ENCODE measurements at places on chromosomes 7 and 10.

- no peak overlapping the region for H3K4me3 ChIP-seq
- no peaks in the 10 kb centered on the region for H3K36me3 ChIP-seq
- DNase-seq: no peak
- H3K4me1 ChIP-seq: no peaks in the 10 kb centered on the region
- H3K27me3 ChIP-seq: no peaks in the 10 kb centered on the region
- H3K27ac ChIP-seq: no peak overlapping the region
Measured at GRCh38 chr10:30963992-30964930, 67.4 kb downstream of the ZNF438 start.

DNA sequence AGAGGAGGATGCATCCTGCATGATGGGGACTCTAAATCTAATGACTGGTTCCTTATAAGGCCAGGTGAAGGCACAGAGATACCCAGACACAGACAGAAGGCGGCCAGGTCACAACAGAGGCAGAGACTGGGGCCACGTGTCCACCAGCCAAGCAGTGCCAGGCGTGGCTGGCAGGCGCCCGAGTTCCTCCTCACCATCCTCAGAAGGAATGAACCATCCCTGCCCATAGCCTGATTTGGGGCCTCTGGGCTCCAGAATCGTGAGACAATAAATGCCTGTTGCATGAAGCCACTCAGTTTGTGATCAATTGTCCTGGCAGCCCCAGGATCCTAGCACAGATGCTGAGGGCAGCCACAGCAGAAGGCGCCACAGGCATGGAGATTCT, 69.0 kb upstream of the TNRC18 start:
- H3K27ac ChIP-seq: no peak overlapping the region
- no peak for DNase-seq
- no peak overlapping the region for H3K4me3 ChIP-seq

DNA sequence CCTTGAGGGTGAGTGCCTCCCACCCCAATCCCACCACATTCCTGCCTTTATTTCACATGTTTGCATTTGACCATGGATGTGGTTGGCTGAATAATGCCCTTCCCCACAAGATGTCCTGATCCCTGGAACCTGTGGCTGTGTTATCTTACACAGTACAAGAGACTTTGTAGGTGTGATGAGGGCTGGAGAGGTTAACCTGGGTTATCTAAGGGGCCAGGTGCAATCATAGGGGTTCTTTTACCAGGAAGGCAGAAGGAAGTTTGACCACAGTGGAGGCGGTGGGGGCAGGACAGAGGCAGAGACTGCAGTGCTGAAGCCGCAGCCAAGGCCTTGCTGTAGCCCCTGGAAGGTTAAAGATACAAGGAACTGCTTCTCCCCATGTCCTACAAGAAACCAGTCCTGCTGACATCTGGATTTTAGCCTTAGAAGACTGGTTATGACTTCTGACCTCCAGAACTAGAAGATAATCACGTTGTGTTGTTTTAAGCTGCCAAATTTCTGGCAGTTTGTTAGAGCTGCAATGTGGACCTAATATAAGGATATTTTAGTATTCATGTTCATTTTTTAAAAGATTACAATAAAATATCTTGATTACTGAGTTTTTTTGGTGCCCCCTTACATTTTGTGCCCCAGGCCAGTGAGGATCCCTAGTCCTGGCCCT, 136.6 kb downstream of the ARHGAP22 start:
- no peaks in the 10 kb centered on the region for H3K4me1 ChIP-seq
- DNase-seq: no peak
- no peak overlapping the region for H3K27ac ChIP-seq
- no peaks in the 10 kb centered on the region for H3K36me3 ChIP-seq

DNA sequence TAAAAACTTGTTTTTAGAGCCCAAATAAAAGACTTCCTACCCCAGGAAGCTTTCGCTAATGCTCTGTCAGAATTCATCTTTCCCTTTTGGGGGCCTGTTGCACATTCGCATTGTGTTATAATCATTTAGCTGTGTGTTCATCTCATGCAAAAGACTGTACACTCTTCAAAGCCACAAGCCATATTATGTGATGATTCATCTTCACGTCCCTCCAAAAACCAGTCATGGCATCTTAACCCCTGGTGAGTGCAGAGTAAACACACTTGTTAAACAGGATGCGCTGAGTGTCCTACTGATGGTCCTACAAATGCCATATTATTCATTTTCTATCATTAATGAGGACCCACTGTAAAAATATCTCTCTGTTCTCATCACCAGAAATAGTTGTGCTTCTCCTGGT, 235.4 kb downstream of the KIAA1217 start:
- H3K4me3 ChIP-seq: no peak overlapping the region
- no peak for DNase-seq
- no peak overlapping the region for H3K27ac ChIP-seq
- H3K4me1 ChIP-seq: peaks cover 14% of the 10 kb centered on the region
- H3K27me3 ChIP-seq: no peaks in the 10 kb centered on the region

DNA sequence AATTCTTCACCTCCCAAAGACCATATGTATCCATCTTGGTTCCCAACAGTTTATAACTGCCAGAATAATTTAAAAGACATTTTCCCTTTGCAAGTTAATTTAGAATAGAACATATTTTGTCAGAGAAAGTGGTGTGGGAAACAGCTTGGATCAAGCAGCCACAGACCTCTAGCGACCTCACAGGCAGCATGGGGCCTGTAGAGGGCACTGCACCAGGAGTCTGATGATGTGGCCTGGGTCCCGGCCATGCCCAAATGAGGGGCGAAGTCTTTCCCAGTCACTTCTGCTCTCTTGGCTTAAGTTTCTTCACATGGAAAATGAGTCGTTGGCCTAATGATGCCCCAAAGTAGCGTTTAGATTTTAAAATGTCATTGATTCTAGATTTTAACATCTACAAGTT, 243.2 kb downstream of the SDK1 start:
- no peak overlapping the region for H3K4me3 ChIP-seq
- H3K27me3 ChIP-seq: no peaks in the 10 kb centered on the region
- no peaks in the 10 kb centered on the region for H3K36me3 ChIP-seq
- no peaks in the 10 kb centered on the region for H3K4me1 ChIP-seq
- DNase-seq: no peak
- no peak overlapping the region for H3K27ac ChIP-seq

GRCh38 chr10:74006269-74006668, 8.4 kb downstream of the VCL start:
- H3K27me3 ChIP-seq: peaks cover 11% of the 10 kb centered on the region
- peaks cover 23% of the 10 kb centered on the region for H3K4me1 ChIP-seq
- H3K4me3 ChIP-seq: no peak overlapping the region
- H3K27ac ChIP-seq: no peak overlapping the region
- no peaks in the 10 kb centered on the region for H3K36me3 ChIP-seq

DNA sequence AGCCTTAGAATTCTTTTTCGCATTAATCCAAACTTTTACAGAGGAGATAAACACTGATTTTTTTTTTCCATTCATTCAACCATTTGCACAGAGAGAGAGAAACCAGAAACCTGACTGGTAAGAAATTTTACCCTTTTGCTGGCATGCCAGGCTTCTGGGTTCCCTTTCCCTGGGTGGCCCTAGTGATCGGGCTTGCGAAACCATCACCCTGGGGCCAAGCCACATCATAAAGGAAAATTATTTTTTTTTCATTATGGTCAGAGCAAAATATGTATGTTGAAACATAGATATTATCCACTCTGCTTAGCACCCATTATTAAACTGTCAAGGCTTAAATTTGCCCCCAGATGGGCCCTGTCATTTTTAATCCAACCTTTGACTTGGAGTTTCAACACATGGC, 55.4 kb upstream of the INHBA start:
- DNase-seq: no peak
- H3K36me3 ChIP-seq: no peaks in the 10 kb centered on the region
- no peaks in the 10 kb centered on the region for H3K27me3 ChIP-seq
- no peak overlapping the region for H3K27ac ChIP-seq
- no peak overlapping the region for H3K4me3 ChIP-seq

DNA sequence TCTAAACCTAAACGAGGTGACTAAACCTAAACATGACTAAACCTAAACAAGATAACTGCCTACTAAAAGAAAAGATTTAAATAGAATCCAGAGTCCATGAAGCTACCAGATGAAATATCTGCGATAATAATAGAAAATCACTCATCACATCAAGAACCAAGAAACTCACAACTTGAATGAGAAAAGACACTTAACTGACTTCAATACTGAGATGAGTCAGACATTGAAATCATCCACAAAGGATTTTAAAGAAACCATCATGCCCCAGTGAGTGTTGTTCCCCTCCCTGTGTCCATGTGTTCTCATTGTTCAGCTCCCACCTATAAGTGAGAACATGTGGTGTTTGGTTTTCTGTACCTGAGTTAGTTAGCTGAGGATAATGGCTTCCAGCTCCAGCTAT, 416.0 kb downstream of the CALN1 start:
- no peak overlapping the region for H3K4me3 ChIP-seq
- no peak for DNase-seq
- no peaks in the 10 kb centered on the region for H3K27me3 ChIP-seq
- H3K4me1 ChIP-seq: no peaks in the 10 kb centered on the region
- H3K36me3 ChIP-seq: no peaks in the 10 kb centered on the region

DNA sequence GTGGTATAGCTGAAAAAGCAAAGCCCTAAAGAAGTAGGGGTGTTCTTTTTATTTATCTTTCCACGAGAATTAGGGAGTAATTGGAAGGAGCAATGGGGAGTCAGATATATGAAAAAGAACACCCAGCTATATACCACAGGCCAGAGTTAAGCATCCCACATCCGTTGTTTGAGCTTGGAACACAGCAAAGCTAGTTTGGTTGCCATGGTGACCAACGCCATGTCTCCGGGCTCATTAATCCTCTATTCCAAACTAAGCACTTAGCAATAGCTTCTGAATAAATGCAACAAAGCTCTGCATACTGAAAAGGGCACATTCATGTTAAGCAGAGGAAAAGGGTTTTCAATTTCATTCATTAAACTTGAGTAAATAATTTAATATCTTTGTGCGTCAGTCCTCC, 23.5 kb downstream of the ASB4 start:
- no peak overlapping the region for H3K27ac ChIP-seq
- no peak overlapping the region for H3K4me3 ChIP-seq
- no peaks in the 10 kb centered on the region for H3K4me1 ChIP-seq
- H3K27me3 ChIP-seq: no peaks in the 10 kb centered on the region
- no peak for DNase-seq

DNA sequence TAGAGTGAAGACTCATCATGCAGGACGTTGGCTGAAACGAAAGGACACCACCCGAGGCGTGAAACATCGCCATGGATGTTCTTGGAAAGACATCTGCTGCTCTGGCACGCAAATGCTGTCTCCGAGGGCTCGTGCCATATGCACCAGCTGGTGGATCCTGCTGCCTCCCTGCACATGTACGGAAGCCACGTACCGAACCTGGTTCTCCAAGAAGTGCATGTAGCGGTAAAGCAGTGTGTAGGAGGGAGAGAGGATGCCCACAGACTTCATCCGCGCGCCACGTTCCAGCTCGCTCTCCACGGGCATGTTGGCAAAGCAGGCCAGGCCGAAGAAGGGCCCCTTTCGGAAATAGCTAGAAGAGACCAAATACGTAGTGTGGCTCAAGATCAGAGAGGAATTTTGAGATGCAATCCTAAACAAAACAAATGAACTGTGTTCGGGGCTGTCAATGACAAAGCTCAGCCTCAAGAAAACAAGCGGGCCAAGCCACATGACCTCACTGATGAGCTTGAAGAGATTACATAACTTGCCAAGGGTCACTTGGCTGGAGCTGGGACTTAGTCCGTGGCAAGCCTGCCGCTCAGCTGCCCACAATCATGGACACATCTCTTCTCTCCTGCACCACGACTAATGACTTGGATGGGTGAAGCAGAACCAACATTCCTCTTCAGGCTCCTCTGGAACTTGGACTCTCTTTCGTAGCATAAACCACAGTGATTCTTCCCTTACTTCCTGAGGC, 16.5 kb downstream of the DENND11 start:
- no peak overlapping the region for H3K27ac ChIP-seq
- no peaks in the 10 kb centered on the region for H3K4me1 ChIP-seq
- H3K27me3 ChIP-seq: no peaks in the 10 kb centered on the region
- H3K4me3 ChIP-seq: no peak overlapping the region
- no peak for DNase-seq

- no peak overlapping the region for H3K4me3 ChIP-seq
- no peak for DNase-seq
- H3K4me1 ChIP-seq: peaks cover 7% of the 10 kb centered on the region
- H3K27ac ChIP-seq: no peak overlapping the region
Measured at GRCh38 chr7:40541336-40541735, 406.5 kb downstream of the SUGCT start.

GRCh38 chr7:100432053-100432452, 2.4 kb downstream of the MEPCE start:
- peaks cover 11% of the 10 kb centered on the region for H3K36me3 ChIP-seq
- no peak for DNase-seq
- H3K4me3 ChIP-seq: no peak overlapping the region
- H3K4me1 ChIP-seq: peaks cover 22% of the 10 kb centered on the region
